GF-D8 (cell line): ENCODE measurements at places on chromosomes 6 and 20.

DNA sequence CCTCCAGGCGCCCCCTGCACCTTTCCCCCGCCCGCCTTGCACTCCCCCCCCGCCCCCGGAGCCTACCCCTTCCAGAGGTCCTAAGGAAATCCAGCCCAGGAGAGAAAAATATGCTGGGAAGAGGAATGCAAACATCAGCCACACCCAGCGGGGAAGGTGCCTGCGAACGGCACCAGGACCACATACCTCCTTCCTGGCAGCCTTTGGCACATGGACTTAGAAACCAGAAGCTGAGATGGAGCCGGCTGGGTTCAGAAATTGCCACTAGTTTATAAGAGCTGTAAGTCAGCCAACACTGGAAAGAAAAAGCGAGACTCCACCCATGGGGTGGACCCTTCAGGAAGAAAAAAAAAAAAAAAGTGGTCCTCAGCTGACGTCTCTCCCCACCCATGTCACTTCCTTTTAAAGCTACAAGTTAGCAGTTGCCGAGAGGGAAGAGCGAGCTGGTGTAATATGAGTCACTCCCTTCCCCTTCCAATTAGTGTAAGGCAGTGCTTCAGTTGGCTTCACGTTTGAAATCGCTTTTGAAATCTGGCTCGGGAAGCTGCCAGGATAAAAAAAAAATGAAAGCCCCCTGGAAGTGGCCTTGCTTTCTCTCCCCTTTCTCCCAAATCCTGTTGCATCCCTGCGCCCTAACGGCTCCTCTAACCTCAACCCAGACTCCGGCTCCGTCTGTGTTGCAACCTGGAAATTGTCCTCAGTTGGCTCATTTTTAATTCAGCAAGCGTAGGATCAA, at the start of gene AGPAT4:
Gene AGPAT4, minus strand, starts transcription at position 310 of the 736 bp plus-strand sequence. CDS start 41,848 bp downstream, outside the sequence.
- DNase-seq, result no peak

DNA sequence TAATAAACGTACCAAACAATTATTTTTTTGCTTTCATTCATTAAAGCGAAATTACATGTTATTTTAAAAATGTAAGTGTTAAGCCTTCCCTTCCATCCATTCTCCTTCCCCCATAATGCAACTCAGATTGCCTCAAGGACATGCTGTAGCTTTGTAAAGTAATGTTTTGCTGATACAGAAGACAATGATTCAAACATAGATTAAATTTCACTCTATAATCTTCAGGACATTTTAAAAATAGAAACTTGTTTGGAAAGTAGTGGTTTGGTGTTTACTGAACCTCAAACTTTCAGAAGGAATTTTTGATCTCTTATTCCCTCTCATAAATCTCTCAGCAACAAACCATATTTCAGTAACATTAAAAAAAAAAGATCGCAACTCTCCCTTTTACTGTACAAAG, 350.9 kb upstream of the HSF2 start:
- DNase-seq, result no peak

- no peak for DNase-seq
Observed at GRCh38 chr6:27834879-27835549, 77.2 kb downstream of the OR2B2 start.

- no peak for DNase-seq
Observed at GRCh38 chr6:96276305-96276704, 245.3 kb upstream of the UFL1 start.

- no peak for DNase-seq
Observed at GRCh38 chr6:28254121-28254519, 2.1 kb upstream of the ZKSCAN4 start.

- DNase-seq, result no peak
Observed at GRCh38 chr20:57990396-57990987, 238.0 kb downstream of the ANKRD60 start.

GRCh38 chr6:163180874-163181541, 233.5 kb upstream of the QKI start:
- no peak for DNase-seq

GRCh38 chr20:24488800-24489175, 19.4 kb downstream of the SYNDIG1 start:
- no peak for DNase-seq

DNA sequence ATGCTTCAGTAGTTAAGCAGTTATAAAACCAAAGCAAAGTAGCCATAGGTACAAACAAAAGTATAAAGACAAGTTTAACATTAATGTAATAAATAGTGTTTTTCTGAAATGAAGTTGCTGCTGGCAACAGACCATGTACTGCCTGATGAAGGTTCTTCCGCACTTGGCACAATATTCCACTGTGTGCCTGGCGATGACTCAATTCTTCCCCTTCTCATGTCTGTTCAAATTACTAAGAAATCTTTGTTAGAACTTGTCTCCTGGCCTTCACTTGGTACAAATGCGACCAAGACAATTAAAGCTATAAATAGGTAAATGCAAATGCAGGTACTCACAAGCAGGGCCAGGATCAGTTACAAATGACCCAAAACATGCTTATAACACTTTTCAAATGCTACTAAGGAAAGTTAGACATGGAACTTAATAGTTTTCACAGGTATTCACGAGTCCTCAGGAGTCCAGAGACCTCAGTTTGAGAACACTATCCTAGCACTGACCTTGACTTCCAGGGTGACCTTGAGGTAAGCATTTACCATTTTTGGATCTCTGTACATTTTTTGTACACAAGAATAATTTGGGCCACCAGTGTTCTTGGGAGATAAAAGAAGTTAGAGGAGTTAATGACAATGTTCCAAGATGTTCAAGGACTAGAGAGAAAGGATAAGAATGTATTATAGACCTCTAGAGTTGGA, 8.1 kb upstream of the DDR1 start:
- DNase-seq, result no peak

- DNase-seq, result no peak
Observed at GRCh38 chr6:26221186-26221585, 134.0 kb downstream of the HFE start.

DNA sequence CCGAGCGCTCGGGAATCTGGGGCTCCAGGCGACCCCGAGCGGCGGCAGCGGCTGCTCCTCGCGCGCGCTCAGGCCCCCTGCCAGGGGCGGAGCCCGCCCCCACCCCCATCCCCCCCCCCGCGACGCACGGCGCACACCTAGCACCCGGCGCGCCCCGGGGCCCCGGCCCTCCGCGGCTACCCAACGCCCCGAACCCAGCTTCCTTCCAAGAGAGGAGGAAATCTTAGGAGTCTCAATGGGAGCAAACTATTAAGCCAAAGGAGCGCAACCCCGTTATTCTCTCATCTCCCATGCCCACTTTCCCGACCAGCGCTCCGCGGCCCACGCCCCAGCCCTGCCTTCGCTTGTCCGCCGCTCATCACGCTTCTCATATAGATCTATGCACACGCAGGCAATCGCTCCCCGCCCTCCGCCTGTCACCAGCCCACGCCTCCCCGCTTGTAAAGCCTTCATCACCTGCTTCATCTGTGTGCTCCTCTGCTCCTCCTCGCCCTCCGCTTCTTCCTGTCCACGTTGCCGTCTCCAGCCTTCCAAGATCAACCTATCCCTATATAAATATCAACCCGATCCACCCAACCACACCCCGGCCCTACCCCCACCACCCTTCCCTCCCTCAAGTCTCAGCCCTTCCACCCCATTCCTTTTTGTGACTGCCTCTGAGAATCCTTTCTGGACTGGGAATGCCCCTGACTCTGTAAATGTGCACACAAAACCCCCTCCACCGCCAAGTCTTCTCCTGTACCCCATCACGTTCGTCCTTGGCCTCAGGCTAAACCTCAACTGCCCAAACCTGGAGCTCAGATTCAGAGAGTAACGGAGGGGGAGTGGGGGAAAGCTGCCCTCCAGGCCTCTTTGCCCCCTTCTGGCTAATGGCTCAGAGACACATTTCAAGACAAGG, at the start of gene DLK2:
Gene DLK2, minus strand, starts transcription at position 18 of the 898 bp plus-strand sequence. CDS start 723 bp downstream, outside the sequence.
- no peak for DNase-seq

GRCh38 chr6:10382322-10382721, 32.6 kb downstream of the TFAP2A start:
- DNase-seq, result no peak

DNA sequence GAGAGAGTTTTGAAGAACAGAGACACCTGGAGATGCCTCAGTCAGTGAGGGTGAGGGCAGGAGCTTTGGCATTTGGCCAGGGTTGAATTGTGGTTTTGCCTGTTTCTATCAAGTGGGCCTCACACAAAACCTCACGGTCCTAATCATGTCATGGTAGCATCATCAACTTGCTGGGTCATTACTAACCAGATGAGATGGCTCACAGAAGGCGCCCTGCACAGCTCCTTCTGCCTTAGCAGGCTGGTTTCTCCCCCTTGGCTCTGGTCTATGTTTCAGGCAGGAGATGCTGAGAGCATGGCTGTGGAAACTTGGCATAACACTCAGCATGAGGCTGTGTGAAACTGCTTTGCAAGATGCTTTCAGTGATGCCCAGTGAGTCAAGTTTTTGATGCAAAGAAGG, 99.3 kb downstream of the LRRC1 start:
- DNase-seq, result no peak

GRCh38 chr6:149235130-149235561, 82.4 kb upstream of the TAB2 start:
- DNase-seq, result peak; percentile 29

GRCh38 chr6:85346196-85346595, 103.7 kb upstream of the NT5E start:
- no peak for DNase-seq

- no peak for DNase-seq
Observed at GRCh38 chr6:14075095-14075503, 42.5 kb upstream of the CD83 start.

- no peak for DNase-seq
Observed at GRCh38 chr6:33192671-33193602, 670 bp upstream of the COL11A2 start.

- no peak for DNase-seq
Observed at GRCh38 chr6:165321150-165321549, 11.7 kb upstream of the C6orf118 start.

- DNase-seq, result no peak
Observed at GRCh38 chr6:13303668-13304017, 24.7 kb downstream of the TBC1D7 start.
